ENCODE measurements at places on chromosomes 1 and 21.

DNA sequence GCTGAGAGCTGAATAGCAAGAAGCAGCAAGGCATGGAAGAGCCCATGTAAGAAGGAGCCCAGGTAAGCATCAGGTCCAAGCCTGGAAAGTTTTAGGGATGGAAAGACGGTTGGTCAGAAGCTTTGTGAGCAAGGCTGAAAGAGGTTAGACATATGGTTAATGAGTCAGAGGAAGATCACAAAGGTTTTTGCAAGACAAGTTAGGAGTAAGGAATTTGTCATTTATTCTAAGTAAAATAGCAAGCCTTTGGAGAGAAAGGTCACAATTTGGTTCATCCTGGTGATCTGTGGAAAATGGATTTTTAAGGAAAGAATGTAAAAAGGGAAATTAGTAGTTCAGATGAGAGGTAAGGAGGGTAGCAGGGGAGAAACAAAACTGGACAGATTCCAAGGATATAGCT lies 106.7 kb downstream of the DPYD start:
- DNase-seq, result no peak

GRCh38 chr1:11595285-11595684 lies 58.9 kb downstream of the FBXO2 start:
- DNase-seq, result no peak

DNA sequence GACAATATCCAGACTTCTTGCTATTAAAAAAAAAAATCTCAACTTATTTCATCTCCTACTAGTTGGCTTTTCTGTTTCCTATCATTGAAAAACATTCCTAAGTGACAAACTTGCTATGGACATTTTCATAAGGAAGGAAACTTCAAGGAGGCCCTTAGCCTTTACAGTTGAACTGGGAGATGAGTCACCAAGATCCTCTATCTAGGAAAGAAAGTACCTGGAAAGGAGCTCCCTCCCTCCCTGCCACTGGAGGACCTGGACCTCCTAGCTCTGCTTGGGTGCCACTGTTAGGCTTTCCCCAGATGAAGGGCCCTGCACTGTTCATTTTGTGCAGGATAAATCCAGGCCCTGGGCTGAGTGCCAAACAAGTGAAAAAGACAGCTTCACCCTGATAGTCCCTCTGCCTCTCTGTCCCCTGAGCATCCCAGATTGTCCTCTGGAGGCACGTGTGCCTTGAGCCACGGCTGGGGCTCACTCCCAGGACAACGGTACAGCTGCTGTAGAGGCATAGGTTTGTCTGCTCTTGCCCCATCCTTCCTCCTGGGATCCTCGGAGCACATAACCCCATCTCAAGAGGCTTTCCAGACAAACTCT lies 40.2 kb upstream of the SOX13 start:
- no peak for DNase-seq

GRCh38 chr1:51472359-51472758 lies 46.7 kb downstream of the EPS15 start:
- no peak for DNase-seq

- no peak for DNase-seq
Observed at GRCh38 chr1:204262506-204263253, 48.9 kb upstream of the GOLT1A start.
